ENCODE measurements at places on chromosomes 2 and 18.

GRCh38 chr2:233329489-233330135 lies 22.0 kb downstream of the SAG start:
- DNase-seq: no peak

DNA sequence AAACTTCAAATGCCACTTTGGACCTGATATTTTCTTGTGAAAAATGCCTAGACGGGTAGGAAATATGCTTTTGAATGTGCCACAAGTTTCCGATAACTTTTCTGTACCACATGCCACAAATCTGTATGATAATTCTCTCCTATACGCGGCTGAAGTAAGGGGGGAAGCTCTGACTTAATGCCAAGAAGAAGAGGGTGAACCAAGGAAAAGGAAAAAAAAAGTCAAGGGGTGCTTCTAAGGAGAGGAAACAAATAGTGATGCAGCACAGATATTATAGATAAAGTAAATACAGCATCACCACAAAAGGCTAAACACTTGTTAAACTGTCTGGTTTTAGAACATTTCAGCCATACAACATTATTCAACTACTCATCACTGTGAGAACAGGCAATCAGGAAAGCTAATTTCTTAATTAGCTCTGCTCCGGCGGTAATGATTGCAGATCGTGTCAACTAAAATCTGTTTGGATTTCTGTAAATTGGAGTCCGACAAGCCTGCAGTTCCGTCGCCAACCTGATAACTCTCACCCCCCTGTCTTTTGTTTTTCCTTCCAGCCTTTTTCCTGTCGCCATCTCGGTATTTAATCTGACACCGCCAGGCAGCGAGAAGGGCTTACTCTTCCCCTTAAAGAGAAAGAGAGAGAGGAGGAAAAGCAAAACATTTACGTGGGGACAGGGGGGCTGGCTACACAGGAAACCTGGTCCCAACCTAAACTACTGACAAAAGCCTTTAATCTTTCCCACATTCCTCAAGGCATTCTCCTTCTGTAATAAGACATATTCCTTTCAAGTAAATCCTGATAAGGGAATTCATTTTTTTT lies 67.5 kb downstream of the ZEB2 start:
- no peak for DNase-seq

DNA sequence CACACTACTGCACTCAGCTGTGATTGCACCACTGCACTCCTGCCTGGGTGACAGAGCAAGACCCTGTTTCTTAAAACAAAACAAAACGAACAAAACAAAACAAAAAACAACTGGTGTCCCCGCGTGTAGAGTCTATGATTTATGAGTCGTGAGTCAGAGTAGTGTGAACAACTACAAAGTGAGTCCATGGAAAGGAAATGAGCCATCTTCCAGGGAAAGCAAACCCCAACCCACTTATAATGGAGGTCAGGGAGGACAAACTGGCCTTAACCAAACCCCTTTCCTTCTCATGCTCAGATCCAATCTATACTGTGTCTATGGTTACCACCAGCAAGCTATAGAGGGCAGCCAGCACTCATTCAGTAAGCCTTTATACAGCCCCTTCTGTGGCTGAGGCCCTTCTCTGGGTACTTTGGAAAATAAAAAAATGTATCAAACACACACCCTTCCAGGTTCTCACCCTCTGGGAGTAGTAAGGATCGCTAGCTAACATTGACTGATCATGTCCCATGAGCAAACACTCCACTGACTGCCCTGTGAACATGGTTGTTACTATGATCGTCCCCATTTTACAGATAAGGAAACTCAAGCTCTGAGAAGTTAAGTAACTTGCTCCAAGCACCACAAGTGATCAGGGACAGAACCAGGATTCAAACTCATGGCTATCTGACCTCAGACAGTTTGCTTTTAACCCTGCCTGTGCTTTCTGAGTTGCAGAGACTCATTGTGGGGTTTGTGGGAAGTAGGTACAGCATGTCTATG lies 24.7 kb upstream of the COLEC12 start:
- DNase-seq: no peak

DNA sequence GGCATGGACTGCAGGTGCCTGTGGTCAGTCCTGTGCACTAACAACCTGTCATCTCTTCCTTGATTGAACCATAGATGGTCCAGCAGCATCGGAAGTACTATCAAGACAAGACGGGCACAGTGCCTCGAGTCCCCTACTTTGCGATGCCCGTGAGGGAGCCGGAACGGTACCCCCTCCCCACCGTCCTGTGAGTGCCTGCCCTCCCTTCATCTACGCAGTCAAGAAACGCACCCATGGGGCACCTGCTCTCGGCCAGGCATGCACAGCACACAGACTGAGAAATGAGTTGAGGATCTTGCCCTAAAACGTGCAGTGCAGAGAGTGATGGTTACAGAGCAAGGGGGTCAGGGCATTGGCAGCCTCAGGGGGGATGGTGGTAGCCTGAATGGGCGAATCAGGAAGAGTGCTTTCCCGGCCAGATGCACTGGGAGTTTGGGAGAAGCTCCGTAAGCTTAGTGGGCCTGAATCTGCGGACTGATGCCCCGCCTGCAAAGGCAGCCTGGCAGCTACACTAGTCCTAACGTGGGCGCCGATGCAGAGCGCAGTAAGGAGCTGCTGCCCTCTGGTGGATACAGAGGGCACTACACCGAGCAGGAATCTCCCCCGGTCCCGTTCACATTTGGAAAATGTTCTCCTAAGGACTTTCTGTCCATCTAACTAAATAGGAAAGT lies 63.6 kb downstream of the CIB4 start:
- peak; percentile 77 for DNase-seq

GRCh38 chr2:35932276-35932963 lies 423.2 kb upstream of the CRIM1 start:
- no peak for DNase-seq

- DNase-seq: no peak
Observed at GRCh38 chr2:170142502-170142901, 35.4 kb upstream of the MYO3B start.

GRCh38 chr2:239101807-239102206 lies 253.9 kb downstream of the TWIST2 start:
- DNase-seq: no peak

DNA sequence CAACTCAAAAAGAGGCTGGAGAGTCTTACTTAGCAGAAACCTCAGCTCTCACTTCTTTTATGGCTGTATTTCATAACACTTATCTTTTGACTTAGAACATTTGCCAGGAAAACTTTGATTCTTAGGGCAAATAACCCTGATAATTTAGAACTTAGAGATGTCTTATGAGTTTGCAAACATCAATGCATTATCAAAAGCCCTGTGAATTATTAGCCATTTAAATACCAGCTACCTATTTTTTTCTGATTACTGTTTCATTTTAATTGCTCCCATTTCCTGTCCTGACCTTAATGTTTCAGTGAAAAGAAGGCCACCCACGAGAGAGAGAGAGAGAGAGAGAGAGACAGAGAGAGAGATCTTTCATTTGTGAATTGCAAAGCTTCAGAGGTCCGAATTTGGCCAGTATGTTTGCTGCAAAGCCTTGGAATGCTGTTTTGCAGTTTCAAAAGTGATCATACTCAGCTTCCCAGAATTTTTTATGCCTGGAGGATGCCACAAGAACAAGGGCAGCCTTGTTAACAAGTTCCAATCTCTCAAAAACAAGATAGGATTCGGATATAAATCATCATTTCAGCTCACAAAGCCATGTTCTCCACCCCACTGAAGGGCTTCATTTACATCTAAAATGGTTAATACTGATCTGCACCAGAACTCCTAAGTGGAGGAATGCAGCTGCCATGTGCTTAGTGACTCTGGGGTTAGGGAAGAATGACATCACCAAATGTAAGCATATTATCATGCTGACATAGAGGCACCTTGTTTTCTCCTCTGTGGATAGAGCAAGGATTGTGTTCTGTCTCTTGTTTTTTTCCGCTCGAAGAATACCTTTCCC lies 478.2 kb downstream of the ARHGAP15 start:
- no peak for DNase-seq

GRCh38 chr18:44579028-44579702 lies 101.5 kb upstream of the SETBP1 start:
- DNase-seq: no peak

DNA sequence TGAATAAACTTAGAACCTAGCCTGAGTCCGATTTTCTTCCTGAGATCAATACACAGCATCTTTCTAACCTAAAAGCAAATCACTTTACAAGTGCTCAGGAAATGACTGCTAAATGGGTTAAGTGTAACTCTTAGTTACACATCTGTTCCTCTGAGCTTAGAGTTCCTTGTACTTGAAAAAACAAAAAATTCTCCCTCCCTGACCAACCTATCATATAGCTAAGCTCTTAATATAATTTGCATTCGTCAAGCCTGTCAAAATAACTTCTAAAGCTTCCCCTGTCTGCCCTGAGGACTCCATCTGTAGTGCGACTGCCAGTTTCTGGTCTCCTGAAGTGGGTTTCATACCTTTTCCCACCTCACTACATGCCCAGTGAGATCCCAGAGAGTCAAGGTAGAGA lies 190.4 kb downstream of the NCK2 start:
- no peak for DNase-seq

GRCh38 chr2:31980674-31981356 lies 30.0 kb downstream of the MEMO1 start:
- DNase-seq: no peak

GRCh38 chr2:29130295-29130694 lies 15.1 kb downstream of the CLIP4 start:
- peak; percentile 47 for DNase-seq

GRCh38 chr2:31054842-31055388 lies 83.3 kb downstream of the GALNT14 start:
- no peak for DNase-seq

DNA sequence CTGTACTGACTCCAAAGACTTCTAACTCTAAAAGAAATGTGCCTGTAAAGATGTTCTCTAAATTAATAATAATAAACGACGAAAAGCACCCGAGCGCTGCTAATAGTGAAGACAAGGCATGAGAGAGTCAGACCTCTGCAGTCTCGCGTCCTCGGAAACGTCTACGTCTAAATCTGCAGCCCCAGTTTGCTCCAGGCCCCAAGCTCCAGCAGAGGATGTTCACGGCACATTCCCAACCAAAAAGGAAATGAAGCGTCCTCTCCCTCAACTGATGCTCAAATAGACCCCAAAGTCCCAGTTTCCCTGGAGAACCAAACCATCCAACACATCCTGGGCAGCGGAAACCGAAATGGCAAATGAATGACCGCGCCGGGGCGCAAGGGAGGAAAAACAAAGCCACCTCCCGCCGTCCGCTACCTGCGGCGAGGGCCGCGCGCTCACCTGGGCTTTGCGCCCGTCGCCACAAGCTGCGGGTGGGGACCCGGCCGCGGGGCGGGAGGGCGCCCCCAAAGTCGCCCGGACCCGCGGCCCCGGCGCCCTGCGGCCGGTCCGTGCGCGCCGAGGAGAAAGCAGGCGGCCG lies 47.1 kb upstream of the CCDC150 start:
- peak; percentile 11 for DNase-seq

GRCh38 chr2:235808366-235808765 lies 314.5 kb downstream of the AGAP1 start:
- no peak for DNase-seq

- no peak for DNase-seq
Observed at GRCh38 chr2:64448041-64448426, 5.9 kb upstream of the LGALSL start.

GRCh38 chr18:59758106-59758505 lies 60.9 kb upstream of the CCBE1 start:
- DNase-seq: no peak

- DNase-seq: no peak
Observed at GRCh38 chr2:230362030-230362691, 35.2 kb downstream of the SP140L start.

DNA sequence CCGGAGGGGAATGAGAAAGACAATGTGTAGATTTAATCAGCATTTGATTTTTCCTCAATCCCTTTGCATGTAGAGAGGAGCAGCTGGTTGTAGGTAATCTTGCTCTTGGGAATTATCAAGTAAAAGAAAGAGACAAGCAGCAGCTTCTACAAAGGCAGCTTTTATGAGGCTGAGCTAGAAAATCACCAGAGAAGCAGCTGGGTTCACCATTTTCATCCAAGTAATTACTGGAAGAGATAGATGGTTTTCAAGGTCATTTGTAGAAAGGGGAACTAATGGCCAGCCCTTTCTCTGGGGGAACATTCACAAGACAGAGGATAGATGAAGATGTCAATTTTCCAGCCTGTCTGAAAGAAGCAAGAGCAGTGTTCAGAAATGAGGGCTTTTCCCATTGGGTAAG lies 113.0 kb downstream of the RND3 start:
- DNase-seq: no peak

DNA sequence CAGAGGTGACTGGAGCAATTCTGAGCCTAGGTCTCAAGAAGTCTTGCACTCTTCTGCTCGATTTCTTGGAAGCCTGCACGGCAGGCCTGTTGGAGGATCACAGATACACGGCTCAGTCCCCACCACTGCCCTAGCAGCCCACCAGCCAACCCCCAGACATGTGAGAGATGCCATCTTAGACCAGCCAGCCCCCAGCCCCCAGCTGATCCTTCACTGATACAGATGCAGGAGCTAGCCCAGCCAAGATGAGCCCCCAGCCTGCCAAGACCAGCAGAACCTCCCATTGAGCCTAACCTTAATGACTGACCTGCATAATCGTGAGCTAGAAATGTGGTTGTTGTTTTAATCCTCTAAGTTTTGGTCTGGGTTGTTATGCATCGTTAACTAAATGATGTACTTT lies 47.5 kb downstream of the INHBB start:
- DNase-seq: no peak

- no peak for DNase-seq
Observed at GRCh38 chr2:144310484-144310883, 209.4 kb downstream of the ZEB2 start.

- no peak for DNase-seq
Observed at GRCh38 chr2:148273158-148273691, 252.3 kb downstream of the MBD5 start.

DNA sequence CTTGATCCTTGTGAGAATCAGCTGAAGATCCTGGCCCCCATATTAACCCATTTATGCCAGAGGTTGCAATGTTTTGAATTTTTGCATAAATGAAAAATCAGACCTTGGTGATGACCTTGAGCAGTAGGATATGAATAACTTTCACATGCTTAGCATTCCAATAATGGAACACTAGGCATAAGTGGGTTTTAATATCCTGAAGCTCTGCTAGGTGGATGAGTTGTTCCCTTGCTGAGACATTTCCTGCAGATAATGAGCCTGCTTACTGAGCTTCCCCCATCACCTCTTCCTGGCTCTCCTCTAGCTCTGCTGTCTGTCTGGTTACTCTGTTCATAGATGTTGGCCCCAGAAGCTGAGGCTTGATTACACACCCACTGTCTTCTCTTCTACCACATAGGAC lies 25.5 kb upstream of the SEC11C start:
- DNase-seq: no peak
